ENCODE measurements at places on chromosomes 13 and 19.
A peak's percentile ranks its signal among the peaks of the same experiment; 100 is the strongest.

DNA sequence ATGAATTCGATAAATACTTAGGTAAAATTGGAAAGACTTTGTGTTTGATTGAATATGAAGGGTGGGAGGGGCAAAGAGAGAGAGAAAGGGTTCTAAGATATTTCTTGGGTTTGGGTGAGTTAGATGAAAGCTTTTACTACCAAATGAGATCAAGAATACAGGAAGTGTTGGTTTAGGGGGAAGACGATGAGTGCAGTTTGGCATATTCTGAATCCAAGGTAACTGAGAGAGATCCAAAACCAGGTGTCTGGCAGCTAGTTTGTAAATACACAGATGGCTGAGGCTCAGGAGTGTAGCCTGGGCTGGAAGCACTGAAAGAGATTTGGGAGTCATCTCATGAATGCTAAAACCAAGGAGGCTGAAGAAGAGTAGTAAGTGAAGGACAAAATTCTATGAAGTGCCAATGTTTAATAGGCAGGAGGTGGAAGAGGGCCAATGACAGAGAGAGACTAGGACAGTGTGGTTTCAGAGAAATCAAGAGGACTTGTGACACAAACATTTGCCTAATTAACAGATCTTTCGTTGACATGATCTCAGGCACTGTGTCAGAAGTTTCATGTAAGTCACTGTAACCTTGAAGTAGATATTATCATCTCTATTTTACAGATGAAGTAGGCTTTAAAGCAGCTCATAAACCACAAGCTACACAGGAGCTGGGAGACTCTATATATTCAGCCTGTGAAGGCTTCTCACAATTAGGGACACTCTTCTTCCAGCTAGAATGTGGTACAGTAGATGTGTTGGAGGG is 70.2 kb upstream of the ZDHHC20 start:
- peak; percentile 28 for DNase-seq

GRCh38 chr13:43725460-43725859 is 61.3 kb downstream of the ENOX1 start:
- no peak for DNase-seq

DNA sequence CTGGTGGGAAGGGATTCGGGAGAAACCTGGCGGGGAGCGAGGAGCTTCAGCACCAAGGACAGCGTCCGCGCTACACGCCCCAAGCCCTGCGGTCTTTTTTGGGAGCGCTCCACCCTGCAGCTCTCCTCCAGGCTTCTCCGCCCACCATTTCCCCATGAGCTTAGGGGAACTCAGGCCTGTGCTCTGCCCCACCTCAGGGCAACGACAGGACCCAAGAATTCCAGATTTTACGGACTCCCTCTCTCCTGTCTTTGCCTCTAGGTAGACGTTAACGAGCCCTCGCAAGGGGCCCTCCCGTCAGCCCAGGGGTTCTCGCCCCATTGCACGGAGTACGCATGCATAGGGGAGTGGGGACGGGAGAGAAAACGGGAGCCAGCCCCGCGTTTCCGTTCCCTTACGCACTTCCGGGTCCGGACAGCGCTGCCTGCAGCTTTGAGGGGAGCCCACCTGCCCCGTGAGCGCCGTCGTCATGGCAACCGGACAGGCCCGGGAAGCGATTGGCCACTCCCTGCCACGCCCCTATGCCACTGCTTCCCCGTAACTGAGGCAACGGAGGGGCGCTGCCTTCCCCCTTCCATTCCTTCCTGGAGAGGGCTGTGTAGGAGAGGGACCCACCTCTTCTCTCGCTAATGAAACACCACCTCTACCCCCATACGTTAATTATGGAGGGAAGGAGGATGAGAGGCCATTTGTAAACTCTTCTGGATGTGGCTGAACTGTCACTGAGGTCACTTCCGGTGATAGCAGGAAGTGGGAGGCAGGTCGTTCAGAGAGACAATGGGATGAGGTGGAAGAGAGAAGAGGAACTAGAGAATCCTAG is 20.8 kb downstream of the NOVA2 start:
- DNase-seq, result peak; percentile 83

DNA sequence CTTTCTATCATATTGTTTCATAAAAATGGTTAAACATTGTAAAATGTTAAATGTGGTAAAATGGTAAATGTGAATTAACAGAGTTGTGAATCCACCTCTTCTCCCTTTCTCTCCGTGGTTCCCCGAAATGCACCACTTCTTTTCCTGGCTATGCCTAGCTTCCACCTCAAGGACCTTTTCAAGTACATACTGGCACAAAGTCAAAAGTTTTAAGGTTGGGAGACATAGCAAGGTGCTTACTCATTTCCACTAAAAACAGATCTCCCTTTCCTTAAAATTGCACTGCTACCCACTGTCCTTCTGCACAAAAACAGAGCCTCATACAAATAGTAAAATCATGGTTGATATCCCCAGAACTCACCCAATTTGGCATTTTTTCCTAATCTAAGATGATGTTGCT is 558.2 kb downstream of the SLITRK6 start:
- DNase-seq, result no peak

DNA sequence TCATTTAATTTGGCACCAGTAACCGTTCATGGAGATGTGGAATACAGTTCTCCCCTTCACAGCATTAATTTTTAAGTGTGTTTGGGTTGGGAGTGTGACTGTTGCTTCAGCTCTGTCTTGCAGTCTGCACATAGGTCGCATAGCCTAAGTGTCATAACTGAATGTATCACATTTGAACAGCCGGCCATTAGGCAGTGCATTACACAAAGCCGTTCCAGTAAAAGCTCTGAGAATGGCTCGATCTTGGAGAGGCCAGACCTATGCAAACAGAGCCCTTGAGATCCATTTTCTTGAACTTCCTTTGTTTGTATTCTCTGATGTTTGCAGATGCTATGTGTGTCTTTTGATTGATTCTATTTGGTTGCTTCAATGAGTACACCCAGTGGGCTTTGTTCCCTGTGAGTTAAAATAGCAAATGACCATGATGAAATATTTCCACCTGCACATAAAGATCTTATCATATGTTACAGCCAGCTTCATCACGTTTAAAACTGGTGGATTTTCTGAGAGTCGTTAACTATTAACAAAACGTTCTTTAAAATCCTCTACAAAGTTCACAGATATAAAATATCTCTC is 1104.9 kb upstream of the SLC10A2 start:
- no peak for DNase-seq

GRCh38 chr19:12194827-12195731 is 32.2 kb downstream of the ZNF136 start:
- DNase-seq, result peak; percentile 74

DNA sequence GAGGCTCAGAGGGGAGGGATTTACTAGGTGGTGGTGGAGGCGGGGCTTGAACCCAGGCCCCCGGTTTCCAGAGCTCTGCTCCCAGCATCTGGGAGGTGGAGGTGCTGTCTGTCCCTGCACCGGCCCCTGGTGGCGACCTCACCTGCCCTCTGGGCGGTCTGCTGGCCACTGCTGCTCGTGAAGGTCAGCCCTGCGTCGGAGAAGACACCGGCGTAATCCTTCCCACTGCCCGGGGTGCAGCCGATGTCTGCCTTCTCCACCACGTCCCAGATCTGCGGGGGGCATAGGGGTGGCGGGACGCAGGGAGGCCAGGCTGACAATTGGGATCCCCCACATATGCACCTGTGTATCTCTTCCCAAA is 12.8 kb downstream of the C3 start:
- no peak for DNase-seq

GRCh38 chr13:101892296-101892695 is 439.8 kb downstream of the ITGBL1 start:
- no peak for DNase-seq

- no peak for DNase-seq
Observed at GRCh38 chr13:80740071-80740470, 399.1 kb upstream of the SPRY2 start.

DNA sequence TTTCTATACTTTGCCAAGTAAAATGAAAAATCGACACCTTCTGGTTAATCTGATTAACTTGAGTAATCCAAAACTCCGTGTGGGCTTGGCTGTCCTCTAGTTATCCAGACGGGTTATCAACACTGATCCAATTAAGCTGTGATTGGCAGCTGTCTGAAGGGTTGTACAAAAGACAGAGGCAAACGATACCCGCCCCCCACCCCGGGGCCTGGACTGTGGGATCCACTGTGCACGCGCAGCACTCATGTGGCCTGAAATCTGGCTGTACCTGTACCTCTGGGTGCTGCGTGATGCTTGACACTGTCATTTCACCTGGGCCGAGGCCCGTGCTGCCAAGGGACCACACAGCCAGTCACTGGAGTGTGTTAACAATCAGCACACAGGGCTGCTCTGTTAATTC is 53.5 kb downstream of the COL4A2 start:
- no peak for DNase-seq

GRCh38 chr19:12229990-12230389 is 64.7 kb downstream of the ZNF44 start:
- no peak for DNase-seq

GRCh38 chr13:93751117-93751516 is 524.5 kb downstream of the GPC6 start:
- DNase-seq, result no peak

GRCh38 chr19:51514866-51515481 is 13.4 kb upstream of the SIGLEC12 start:
- peak; percentile 89 for DNase-seq

DNA sequence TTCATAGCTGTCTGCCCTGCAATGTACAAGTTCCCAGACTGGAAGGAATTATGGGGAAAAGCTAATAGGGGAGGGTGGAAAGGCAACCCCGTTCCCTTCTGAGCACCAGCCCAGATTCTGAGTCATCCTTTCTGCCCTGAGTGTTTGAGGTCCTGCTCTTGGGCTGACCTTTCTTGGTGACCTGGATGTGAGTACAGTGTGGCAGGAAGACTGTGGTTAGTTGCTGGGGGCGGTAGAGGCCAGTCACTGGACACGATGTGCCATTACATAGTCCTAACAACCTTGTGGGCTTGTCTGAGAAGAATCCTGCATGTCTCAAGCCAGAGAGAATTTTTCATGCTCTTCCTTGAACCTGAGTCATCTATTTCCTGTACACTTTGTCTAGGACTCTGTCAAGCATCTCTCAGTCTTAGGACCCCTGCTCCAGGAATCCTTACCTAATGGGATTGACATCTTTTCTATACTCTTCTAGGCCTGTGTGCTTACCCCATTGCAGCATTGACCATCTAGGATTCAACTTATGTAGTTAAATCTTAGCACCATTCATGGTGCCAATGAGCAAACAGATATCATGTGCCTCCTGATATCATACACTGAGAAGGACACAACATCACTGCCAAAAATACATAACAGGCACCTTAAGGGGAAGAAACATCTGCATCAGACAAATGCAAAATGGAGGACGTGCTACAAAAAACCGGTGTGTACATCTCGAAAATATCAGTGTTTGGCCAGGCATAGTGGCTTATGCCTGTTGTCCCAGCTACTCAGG is 8.1 kb upstream of the ANGPTL4 start:
- no peak for DNase-seq

DNA sequence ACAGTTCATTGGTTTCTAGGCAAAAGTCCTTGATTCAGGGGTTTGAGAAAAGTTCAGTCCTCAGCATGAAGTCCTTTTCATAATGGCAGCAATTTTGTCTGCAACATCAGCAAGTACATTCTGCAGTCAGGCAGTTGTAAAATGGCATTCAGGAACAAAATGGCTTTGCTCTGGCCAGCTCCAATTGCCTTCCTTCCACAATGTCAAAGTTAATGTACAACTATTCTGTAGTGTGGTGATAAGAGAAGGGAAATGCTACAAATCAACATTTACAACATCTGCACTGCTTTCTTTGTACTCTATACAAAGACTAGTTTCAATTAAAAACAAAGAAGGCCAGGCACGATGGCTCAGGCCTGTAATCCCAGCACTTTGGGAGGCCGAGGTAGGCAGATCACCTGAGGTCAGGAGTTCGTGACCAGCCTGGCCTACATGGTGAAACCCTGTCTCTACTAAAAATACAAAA is 1.8 kb upstream of the NEK3 start:
- DNase-seq, result peak; percentile 35

GRCh38 chr13:59674616-59675015 is 489.1 kb downstream of the DIAPH3 start:
- DNase-seq, result no peak

- DNase-seq, result no peak
Observed at GRCh38 chr19:13190781-13191540, 40.8 kb downstream of the IER2 start.

GRCh38 chr19:33488826-33489225 is 32.8 kb downstream of the PEPD start:
- DNase-seq, result no peak

DNA sequence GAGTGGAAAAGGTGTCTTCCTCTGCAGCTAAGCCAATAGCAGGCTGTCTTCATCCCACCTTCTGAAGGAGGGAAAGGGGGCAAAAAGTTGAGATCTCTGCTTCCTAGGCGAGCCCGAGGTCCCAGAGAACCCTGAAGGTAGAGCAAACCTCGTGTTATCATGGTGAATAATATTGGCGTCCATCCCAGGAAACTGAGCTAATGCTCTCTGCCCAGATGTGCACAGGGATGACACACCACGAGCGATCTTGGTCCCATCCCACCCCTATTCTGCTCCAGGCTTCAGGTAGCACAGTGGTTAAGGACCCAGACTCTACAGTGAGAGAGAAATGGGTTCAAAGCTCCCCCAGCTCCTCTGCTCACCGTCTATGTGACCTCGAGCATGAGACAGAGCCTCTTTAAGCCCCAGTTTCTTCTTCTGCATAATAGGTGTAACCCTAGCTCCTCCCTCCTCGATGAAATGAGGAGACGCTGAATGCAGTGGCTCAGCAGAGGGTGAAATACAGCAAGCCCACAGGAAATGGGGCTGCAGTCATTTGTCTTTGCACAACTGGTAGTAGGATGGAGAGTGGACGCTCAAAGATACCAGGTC is 9.9 kb upstream of the CEACAM20 start:
- DNase-seq, result no peak

GRCh38 chr19:54434112-54434872 is 14.7 kb upstream of the LENG8 start:
- DNase-seq, result no peak

GRCh38 chr13:39892721-39893685 is 237.5 kb downstream of the COG6 start:
- DNase-seq, result peak; percentile 50

- no peak for DNase-seq
Observed at GRCh38 chr13:27551562-27551961, 68.8 kb downstream of the LNX2 start.

DNA sequence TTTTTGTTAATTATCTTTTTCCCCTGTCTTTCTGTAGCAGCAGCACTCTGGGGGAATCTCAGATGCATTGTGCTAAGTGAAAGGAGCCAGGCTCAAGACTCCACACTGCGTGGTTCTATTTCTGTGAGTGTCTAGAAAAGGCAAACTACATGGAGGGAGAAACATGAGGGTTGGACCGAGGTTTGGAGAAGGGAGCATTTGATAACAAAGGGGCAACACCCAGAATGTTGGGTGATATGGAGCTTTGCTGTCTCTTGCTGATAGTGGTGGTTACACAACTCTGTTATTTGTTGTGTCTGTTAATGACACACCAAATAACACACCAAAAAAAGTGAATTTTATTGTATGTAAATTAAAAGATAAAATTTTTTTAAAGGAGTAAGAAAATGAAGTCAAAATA is 107.8 kb downstream of the COL4A2 start:
- peak; percentile 66 for DNase-seq

GRCh38 chr19:49894879-49895565 is 1.7 kb downstream of the IL4I1 start:
- DNase-seq, result no peak

GRCh38 chr13:99425485-99426341 is 75.6 kb upstream of the TM9SF2 start:
- peak; percentile 48 for DNase-seq

Measured in hematopoietic multipotent progenitor cell treated with erythropoietin and hydrocortisone succinate and interleukin-3 and kit ligand, for 4 days (in vitro differentiated cells).